ENCODE measurements at places on chromosomes 6 and 20.

DNA sequence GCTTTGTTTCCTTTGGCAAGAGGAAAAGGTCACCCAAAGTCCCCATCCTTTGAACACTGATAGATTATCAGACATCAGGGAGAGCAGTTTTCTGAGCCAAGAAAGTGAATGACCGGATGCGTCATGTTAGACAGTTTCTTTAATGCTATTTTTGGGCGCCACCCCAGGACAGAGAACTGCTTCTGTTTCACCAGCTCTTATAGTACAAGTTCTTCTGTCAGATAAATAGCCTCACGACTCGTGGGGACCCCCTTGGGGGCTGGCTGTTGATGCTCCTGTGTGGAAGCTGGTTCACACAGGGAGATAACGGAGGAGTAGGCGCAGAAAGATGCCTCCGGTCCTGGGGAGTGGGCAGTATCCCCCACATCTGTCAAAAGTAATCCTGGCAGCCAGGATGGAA, 54.6 kb downstream of the NPEPL1 start:
- no peak for DNase-seq

- DNase-seq: no peak
Measured at GRCh38 chr20:34181484-34181883, 59.7 kb upstream of the ASIP start.

DNA sequence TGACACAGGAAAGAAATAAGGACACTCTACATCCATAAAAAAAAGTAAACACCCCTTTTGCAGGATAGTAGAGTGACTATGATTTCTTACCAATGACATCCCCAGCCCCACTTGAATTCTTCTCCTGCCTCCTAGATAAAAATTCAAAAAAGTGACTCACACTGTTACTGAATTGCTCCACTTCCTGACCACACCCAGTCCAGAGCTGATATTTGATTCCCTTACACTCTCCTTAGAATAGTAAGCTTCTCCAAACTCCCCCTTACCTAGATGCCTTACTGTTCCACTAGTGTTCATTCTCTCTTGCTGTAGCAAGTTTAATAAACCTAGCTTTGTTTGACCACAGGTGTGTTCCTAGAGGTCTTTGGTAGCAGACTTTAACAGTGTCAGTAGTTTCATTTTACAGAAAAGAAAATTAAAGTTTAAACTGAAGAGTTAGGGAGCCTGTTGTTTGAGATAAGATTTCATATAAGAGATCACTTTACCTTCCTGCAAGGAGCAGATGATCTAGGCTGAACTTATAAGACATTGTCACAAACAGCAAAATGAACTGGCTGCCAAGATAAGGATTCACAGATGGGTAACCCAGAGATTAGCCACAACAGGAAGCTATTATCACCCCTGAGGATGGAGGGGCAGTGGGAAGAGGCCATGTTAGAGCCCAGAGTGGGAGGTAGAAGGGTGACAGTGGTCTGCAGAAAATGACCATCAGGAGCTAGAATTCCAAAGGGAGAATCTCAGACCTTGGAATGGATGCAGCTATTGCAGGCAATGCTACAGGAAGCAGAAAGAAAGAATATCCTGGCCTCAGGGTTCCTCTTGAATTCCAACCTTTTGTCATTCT, 28.4 kb upstream of the BTN3A2 start:
- DNase-seq: no peak

DNA sequence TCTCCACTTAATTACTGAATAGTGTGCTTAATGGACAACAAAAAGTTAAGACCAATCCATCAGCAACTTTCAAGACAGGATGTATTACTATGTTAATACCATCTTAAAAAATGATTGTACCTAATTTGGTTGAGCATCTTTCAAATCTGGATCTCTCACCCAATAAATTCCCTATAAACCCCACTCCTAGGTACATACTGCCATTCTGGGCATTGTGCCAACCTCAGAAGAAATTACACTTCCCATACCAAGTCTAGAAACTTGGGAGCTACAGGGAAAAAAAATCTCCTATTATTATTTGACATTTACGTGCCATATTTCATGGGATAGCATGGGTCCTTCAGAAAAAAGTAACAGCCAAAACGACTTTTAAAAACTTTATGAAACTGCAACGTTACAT, 5.1 kb downstream of the SYNCRIP start:
- DNase-seq: no peak
